ENCODE measurements at places on chromosomes 11 and 22. TPM values are rescaled to one million over a fixed set of nuclear protein-coding genes. Genes with fewer than 3 reads are reported as not detected.
A peak's percentile ranks its signal among the peaks of the same experiment; 100 is the strongest.

- H3K27me3 ChIP-seq, result no peaks in the 10 kb centered on the region
- H3K4me1 ChIP-seq, result no peaks in the 10 kb centered on the region
- no peak overlapping the region for H3K27ac ChIP-seq
- H3K36me3 ChIP-seq, result no peaks in the 10 kb centered on the region
- DNase-seq, result no peak
Measured at GRCh38 chr11:116352881-116353280, 419.9 kb downstream of the BUD13 start.

DNA sequence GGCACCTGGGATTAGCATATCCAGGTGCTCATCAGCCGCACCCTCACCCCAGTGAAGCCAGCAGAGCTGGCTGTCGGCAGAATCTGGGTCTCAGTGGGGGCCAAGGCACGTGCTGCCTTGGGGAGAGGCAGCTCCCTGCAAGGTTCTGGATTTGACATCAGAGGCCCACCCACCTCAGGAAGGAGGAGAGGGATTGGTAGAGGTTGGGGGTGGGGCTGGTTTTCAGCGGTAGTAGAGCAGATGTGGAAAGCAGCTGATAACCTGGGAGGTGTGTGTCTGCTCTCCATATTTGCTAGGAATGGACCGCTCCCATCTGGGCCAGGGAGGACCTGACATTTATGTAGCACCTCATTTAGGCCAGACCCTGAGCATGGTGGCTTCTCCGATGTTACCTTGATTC lies 147.5 kb downstream of the GRIK4 start:
- no peaks in the 10 kb centered on the region for H3K36me3 ChIP-seq
- no peak overlapping the region for H3K4me3 ChIP-seq
- peaks cover 43% of the 10 kb centered on the region for H3K27me3 ChIP-seq
- no peak overlapping the region for H3K27ac ChIP-seq
- peaks cover 5% of the 10 kb centered on the region for H3K4me1 ChIP-seq

SAA4 gene
- total RNA-seq, result not detected

- H3K4me3 ChIP-seq, result no peak overlapping the region
- no peak for DNase-seq
- H3K4me1 ChIP-seq, result peaks cover 46% of the 10 kb centered on the region
- H3K27me3 ChIP-seq, result no peaks in the 10 kb centered on the region
Measured at GRCh38 chr11:14764179-14764578, 120.6 kb downstream of the PDE3B start.

DNA sequence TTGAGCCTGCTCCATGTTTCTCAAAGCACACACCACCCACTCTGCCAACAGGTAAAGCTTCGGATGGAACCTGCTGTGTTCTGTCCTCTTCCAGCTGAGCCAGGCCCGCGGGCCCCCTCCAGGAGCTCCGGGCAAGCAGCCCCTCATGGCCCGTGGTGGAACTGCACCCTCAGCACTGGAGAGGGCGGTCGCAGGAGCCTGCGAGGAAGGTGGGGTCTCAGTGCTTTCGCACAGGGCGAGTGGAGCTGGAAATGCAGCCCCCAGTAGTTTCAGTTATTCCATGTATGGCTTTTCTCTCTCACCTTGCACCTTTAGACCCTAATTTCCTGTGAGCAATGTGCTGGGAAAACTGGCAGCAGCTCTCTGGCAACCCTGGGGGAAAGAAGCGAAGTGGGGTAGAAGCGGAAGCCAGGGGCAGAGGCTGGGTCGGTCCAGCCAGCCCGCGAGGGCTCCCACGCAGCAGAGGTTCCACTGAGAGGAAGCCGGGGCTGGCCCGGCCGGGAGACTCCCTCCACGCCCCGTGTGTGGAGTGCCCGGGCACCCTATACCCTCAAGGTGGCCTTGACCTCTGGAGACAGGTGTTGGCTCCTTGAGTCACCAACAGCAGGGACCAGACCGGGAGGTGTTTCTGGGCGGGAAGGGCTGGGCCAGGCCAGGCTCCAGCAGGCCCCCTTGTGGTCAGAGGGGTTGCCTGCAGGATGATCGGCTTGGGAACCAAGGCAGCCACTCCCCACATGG lies 119.9 kb upstream of the TMEM45B start:
- peak overlapping the region; percentile 86 for H3K4me3 ChIP-seq
- H3K27me3 ChIP-seq, result peaks cover 12% of the 10 kb centered on the region
- H3K36me3 ChIP-seq, result no peaks in the 10 kb centered on the region
- H3K27ac ChIP-seq, result no peak overlapping the region
- DNase-seq, result peak; percentile 75
- peaks cover 16% of the 10 kb centered on the region for H3K4me1 ChIP-seq

ADAMTS15 gene
- total RNA-seq, result 0.07 TPM

All from activated T-cell treated with anti-CD3 and anti-CD28 coated beads, Interleukin-2, amount 50 U/mL, for 72 hours (primary cell).